Fibroblast of skin of left quadriceps (primary cell): ENCODE measurements at places on chromosomes 7 and 10.

GRCh38 chr10:28276384-28276783, 26.5 kb downstream of the MPP7 start:
- DNase-seq, result no peak

DNA sequence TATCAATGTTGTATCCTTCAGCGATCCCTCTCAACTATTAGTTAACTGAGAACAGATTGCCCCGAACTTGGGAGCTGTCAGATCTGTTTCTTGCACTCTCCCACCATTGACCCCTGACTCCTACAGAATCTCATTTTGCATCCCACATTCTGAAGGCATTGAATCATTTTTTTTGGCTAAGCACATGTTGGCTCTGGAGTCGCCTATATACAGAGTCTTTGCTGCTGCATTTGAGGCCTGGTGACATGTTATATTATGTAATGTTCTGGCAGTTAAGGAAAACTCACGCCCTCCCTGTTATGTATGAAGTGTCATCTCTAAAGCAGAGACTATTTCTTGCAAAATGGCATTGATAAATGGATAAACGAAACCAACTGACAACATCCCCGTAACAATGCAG, 159.2 kb upstream of the ITGB1 start:
- no peak for DNase-seq

DNA sequence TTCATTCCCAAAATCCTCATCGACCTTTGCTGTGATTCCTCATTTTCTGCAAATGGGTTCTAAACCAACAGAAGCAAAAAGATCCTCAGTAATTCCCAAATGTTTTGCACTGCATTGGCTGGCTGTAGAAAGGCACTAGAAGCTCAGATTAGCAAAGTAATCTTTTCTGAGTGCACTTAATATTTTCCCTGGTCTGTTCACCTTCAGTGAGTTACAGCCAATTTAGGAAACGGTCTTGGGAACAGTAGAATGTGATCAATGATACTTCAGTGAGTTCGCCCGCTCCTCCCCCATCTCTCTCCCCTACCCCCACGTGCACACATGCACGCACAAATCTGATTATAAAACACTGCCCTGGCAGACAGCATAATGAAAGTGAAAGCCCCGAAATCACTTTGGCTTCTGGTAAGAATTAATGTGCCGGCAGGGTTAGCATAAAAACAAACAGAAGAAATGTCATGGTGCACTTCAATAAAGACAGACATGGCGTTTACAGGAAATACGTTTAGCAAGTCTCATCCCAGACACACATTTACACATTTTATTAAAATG, 201.3 kb upstream of the CDCA7L start:
- DNase-seq, result no peak

DNA sequence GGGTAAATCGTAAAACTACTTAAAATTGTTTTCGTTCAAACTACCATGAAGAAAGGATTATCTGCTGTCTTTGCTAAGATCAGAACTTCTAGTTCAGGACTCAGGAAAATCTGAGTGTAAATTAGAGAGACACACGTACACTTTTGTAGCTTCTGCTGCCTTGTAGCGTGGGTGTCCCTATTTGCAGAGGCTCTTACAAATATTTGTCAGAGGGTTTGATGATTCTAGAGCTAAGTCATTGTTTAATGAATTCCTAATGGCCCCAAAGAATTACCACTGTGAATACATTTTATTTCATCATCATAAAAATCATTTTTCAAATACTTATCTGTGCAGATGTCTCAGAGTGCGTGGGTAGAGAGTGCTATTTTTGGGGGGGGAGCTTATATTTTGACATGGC, 314.9 kb downstream of the LRMDA start:
- DNase-seq, result no peak

GRCh38 chr7:28069807-28070206, 110.8 kb downstream of the JAZF1 start:
- DNase-seq, result peak; percentile 86

GRCh38 chr7:27677912-27678612, 15.4 kb upstream of the HIBADH start:
- DNase-seq, result peak; percentile 91

DNA sequence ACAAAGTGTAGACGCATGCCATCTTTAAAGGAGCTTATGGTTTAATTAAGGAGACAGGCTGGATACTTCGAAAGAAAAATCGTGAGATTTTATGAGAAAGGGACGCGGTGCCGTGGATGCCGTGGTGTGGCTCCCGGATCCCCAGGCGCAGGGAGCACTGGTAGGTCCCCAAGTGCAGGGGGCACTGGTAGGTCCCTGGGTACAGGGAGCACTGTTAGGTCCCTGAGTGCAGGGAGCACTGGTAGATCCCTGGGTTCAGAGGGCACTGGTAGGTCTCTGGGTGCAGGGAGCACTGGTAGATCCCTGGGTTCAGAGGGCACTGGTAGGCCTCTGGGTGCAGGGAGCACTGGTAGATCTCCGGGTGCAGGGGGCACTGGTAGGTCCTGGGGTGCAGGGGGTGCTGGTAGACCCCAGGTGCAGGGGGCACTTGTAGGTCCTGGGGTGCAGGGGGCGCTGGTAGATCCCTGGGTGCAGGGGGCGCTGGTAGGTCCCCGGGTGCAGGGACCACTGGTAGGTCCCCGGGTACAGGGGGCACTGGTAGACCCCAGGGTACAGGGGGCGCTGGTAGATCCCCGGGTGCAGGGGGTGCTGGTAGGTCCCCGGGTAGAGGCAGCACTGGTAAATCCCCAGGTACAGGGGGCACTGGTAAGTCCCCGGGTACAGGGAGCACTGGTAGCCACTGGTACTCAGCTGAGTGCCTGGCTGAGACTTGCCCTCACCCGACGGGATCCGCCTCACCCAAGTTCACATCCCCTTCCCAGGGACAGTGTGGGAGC, 14.1 kb downstream of the PRKAG2 start:
- no peak for DNase-seq

- DNase-seq, result no peak
Observed at GRCh38 chr10:62239994-62240393, 28.6 kb downstream of the RTKN2 start.

DNA sequence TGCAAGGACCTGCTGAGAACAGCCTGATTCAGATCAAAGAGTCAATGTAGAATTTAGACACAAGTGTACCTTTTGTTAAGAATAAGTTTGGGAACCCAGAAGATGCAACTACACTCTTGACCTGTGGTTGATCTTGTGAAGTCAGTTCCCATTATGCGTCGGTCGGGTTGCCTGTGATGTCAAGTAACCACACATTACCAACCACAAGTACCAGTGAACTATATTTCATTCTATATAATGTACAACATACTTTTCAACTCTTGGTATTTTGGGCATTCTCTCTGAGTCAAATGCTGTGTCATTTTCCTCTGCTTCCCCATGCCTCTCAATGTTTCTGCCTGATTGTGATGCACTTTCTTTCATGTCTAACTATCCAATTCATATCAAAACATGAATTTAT, 426.2 kb downstream of the ETV1 start:
- DNase-seq, result no peak

DNA sequence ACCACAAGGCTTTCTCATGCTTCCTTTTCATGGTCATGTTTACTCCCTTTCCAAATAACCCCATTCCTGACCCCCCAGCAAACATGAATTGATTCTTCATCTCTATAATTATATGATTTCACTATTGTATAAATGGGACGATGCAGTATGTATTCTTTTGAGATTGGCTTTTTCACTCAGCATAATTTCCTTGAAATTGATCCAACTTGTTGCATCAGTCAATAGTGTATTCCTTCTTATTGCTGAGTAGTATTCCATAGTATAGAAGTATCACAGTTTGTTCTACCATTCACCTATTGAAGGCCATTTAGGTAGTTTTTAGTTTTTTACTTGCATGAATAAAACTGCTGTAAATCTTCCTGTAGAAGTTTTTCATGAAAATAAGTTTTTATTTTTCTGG, 264.7 kb downstream of the BAMBI start:
- DNase-seq, result no peak

GRCh38 chr7:19284596-19285300, 139.5 kb upstream of the FERD3L start:
- DNase-seq, result peak; percentile 26
